ENCODE measurements at places on chromosomes 13 and 19.

GRCh38 chr13:80873589-80873988 is 532.7 kb upstream of the SPRY2 start:
- DNase-seq: peak; percentile 8

DNA sequence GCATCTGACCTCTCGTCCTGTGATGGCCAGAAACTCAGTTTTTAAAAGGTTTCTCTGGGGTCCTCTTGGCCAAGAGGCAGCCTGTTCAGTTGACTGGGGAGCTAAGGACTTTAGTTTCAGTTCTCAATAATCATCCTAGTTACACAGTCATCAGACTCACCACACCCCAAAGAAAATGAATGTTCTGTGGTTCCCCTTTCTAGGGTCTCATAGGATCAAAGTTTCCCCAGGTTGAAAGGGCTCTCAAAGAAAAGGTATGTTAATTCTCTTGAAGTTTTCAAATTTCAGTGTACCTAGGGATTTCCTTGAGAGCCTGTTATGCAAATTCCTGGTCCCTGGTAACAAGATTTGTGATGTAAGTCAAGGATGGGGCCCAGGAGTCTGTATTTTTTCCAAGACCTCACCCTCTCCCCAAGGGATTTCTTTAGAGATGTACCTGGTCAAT is 94.9 kb downstream of the FAM216B start:
- DNase-seq: no peak

- no peak for DNase-seq
These were observed 62.2 kb downstream of the PEG3 start for GRCh38 chr19:56778351-56778750.

DNA sequence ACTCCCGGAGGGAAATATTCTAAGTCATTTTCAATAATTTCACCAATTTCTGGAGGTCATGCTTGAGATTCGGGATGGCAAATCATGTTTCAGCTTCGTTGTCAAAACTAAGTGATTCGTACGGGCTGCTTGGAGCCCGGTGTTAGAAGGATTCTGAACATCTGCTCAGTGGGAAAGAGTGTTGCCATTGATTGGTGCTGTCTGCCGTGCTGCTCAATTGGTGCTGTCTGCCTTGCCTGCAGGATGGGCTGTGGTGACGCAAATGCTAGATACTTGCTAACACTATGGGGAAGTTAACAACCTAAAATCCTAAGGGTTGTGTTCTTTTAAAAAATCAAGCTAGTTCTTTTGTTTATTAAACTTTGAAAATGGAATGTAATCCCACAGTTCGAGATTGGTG is 17.3 kb upstream of the CACNG8 start:
- peak; percentile 56 for DNase-seq

- DNase-seq: no peak
These were observed 254.7 kb upstream of the OBI1 start for GRCh38 chr13:78913656-78914055.

DNA sequence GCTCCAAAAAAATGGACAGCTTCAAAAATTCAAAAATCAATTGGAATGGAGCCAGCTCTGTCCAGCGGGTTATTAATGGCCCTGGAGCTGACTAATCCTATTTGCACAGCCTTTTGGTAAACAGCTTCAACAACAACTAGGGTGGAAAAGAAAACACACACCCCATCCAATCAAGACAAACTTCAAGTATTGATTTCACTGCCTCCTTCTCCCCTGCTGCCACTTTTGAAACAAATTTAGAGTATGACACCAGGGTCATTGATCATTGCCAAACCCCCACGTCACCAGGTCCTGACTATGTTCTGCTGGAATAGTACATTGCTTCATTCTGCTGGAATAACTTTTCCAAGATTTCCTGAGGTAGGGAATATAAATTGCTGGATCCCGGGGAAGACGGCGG is 56.8 kb upstream of the GTF3A start:
- DNase-seq: no peak

DNA sequence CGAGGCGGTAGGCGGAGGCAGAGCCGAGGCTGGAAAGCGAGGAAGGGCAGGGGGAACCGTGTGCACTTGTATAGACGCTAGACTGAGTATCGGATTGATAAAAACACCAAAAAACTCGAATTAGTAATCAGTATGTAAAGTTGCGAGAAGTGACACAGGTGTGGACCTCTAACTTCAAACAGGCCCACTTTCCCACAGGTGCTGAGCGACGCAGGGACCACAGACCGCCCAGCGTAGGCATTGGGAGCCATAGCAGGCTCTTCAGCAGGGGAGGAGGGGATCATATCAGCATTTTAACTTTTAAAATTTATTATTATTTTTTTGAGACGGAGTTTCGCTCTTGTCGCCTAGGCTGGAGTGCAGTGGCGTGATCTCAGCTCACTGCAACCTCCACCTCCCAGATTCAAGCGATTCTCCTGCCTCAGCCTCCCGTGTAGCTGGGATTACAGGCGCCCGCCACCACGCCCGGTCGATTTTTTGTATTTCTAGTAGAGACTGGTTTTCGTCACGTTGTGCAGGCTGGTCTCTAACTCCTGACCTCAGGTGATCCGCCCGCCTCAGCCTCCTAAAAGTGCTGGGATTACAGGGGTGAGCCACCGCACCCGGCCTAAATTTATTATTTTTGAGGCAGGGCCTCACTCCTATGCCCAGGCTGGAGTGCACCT is 574 bp downstream of the VMAC start:
- DNase-seq: no peak

DNA sequence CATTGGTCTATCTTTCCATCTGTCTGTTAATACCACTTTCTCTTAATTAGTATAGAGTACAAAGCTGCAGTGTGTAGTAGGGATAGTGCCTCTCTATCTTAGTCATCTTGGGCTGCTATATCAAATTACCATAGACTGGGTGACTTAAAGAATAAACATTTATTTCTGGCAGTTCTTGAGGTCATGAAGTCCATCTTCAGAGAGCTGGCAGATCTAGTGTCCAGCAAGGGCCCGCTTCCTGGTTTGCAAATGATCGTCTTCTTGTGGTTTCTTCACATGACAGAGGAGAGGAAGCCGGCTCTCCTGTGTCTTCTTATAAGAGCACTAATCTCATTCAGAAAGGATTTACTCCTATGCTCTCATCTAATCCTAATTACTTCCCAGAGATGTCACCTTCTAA is 6.1 kb downstream of the ZNF700 start:
- peak; percentile 20 for DNase-seq

- no peak for DNase-seq
These were observed 66.3 kb upstream of the UFM1 start for GRCh38 chr13:38283346-38283745.

DNA sequence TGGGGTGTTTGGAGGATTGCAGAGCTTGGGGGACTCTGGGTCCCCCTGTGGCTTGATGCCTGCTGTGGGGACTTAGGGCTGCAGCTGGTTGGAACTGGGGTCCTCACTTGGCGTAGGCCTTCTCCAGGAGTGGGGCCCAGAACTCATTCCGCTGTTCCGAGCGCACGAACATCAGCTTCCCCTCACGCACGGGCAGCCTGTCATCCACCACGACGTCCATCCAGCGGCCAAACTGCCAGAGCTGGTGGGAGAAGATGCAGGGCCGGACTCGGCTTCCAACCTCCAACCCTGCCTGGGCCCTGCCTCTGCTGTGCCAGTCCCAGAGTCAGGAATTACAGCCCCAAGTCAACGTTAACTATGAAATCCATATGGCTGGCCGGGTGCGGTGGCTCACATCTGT is 2.6 kb downstream of the CAPN12 start:
- DNase-seq: no peak

DNA sequence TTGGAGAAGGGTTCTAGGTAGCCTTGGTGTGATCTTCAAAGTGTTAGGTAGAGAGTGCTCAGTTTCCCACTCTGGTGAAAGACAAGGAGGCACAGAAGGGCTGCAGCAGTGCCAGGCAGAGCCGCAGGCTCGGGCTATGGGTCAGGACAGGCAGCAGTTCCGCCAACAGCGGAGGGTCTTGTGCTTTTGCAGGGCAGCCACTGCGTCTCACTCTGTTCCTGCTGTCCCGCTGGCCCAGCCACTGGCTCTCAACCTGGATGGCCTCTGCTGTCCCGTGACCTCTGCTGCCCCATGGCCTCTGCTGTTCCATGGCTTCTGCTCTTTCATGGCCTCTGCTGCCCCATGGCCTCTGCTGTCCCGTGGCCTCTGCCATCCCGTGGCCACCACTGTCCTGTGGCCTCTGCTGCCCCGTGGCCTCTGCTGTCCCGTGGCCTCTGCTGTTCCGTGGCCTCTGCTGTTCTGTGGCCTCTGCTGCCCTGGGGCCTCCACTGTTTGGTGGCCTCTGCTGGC is 175.7 kb downstream of the URI1 start:
- no peak for DNase-seq

- no peak for DNase-seq
These were observed 115.8 kb downstream of the CCNA1 start for GRCh38 chr13:36548129-36548528.

GRCh38 chr13:60066226-60066625 is 97.5 kb downstream of the DIAPH3 start:
- DNase-seq: no peak

GRCh38 chr13:53445686-53446085 is 417.1 kb downstream of the OLFM4 start:
- DNase-seq: no peak
